ENCODE measurements at places on chromosomes 7 and 10. TPM values are rescaled to one million over a fixed set of nuclear protein-coding genes. Genes with fewer than 3 reads are reported as not detected.

GRCh38 chr7:85471307-85471706, 284.5 kb upstream of the SEMA3D start:
- H3K4me1 ChIP-seq: no peaks in the 10 kb centered on the region
- no peaks in the 10 kb centered on the region for H3K36me3 ChIP-seq
- no peak overlapping the region for H3K27ac ChIP-seq

- no peak overlapping the region for H3K4me3 ChIP-seq
- H3K27me3 ChIP-seq: no peaks in the 10 kb centered on the region
- H3K36me3 ChIP-seq: no peaks in the 10 kb centered on the region
- H3K27ac ChIP-seq: no peak overlapping the region
These were observed 96.7 kb downstream of the SFMBT2 start for GRCh38 chr10:7314170-7314569.

- peaks cover 52% of the 10 kb centered on the region for H3K27me3 ChIP-seq
- no peak for DNase-seq
- no peak overlapping the region for H3K4me3 ChIP-seq
- no peaks in the 10 kb centered on the region for H3K36me3 ChIP-seq
- no peak overlapping the region for H3K27ac ChIP-seq
These were observed 4.3 kb upstream of the NEUROG3 start for GRCh38 chr10:69577268-69578232.

GRCh38 chr7:111527545-111527944, 34.7 kb downstream of the IMMP2L start:
- H3K27ac ChIP-seq: no peak overlapping the region
- no peak overlapping the region for H3K4me3 ChIP-seq
- H3K36me3 ChIP-seq: no peaks in the 10 kb centered on the region
- H3K27me3 ChIP-seq: no peaks in the 10 kb centered on the region

- H3K4me1 ChIP-seq: no peaks in the 10 kb centered on the region
- no peak overlapping the region for H3K4me3 ChIP-seq
- H3K36me3 ChIP-seq: no peaks in the 10 kb centered on the region
These were observed 16.5 kb downstream of the DENND11 start for GRCh38 chr7:141685285-141686023.

GRCh38 chr10:61964059-61964709, 62.7 kb downstream of the ARID5B start:
- no peak overlapping the region for H3K4me3 ChIP-seq
- H3K27me3 ChIP-seq: no peaks in the 10 kb centered on the region
- H3K36me3 ChIP-seq: no peaks in the 10 kb centered on the region
- no peak for DNase-seq
- peak overlapping the region; percentile 26 for H3K27ac ChIP-seq

DNA sequence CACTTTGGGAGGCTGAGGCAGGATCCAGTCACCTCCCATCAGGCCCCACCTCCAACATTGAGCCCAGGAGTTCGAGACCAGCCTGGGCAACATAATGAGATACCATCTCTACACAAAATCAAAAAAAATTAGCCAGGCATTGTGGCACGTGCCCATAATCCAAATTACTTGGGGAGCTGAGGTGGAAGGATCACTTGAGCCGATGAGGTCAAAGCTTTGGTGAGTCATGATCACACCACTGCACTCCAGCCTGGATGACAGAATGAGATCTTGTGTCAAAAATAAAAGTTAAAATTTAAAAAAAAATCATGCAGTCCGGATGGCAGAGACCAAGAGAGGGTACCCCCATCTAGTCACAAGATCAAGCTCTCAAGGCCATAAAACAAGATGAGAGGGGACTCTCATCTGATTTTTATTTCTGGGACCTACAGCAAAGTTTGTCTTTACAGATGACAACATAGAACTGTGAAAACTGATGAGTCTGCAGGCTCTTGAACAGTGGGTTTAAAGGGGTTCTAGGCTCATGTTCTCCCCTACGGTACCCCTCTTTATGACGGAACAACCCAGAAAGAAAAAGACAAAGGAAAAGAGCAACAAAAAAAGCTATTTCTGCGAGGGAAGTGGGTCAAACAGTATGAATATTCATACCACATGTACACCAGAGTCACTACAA, 28.9 kb upstream of the CREB3L2 start:
- no peak overlapping the region for H3K27ac ChIP-seq
- no peak for DNase-seq
- no peaks in the 10 kb centered on the region for H3K27me3 ChIP-seq
- H3K4me3 ChIP-seq: no peak overlapping the region
- no peaks in the 10 kb centered on the region for H3K4me1 ChIP-seq

Gene FGL2
- 34.0 TPM for total RNA-seq

Gene MALRD1
- total RNA-seq: 0.27 TPM

Gene UCN3
- 4.0 TPM for total RNA-seq

Gene SHH
- total RNA-seq: 8.1 TPM

Gene MEOX2
- total RNA-seq: 0.42 TPM

Gene MRLN
- total RNA-seq: not detected

Data from colonic mucosa (tissue), 4 donors.